ENCODE measurements at places on chromosomes 11 and 22.

GRCh38 chr11:12692229-12693075, 18.2 kb downstream of the TEAD1 start:
- no peak for DNase-seq

- no peak for DNase-seq
Observed at GRCh38 chr22:29480512-29481264, 670 bp downstream of the NEFH start.

GRCh38 chr11:76910620-76911414, 50.1 kb downstream of the ACER3 start:
- DNase-seq, result no peak

GRCh38 chr22:30483169-30483568, 11.4 kb upstream of the SEC14L3 start:
- DNase-seq, result no peak

GRCh38 chr11:114130629-114131277, 71.2 kb downstream of the ZBTB16 start:
- DNase-seq, result no peak

DNA sequence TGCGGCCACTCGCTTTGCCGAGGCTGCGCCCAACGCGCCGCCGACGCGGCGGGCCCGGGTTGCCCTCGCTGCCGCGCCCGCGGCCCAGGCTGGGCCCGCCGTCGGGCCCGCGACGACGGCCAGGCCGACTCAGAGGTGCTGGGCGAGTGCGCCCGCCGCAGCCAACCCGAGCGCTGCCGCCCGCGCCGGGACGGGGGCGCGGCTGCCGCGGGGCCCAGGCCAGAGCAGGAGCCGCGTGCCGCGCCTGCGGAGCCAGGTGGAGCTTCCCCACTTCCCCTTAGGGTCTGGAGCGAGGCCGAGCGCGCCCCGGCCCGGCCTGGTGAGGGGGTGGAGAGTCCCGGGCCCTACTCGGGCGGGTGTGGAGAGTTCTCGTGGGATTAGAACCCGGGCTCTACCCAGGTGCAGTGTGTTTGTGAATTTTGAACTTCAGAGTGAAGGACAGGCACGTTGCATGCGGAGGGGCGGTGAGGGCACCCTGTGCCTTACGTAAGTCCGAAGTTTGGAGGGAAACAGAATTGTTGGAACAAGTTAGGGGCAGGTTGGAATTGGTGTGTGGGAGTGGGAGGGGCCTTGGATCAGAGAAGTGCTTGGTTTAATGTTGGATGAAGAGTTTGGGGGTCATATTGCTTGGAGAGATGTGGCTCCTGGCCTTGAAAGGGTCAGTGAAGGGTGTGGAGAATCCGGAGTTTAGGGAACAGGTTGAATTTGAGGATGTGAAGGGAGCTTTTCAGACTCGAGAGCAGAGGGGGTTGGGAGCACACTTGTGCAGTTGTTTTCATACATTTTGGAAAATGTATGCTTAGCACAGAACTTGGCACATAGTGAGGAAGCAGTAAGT, 697 bp downstream of the RNF169 start:
- DNase-seq, result no peak

DNA sequence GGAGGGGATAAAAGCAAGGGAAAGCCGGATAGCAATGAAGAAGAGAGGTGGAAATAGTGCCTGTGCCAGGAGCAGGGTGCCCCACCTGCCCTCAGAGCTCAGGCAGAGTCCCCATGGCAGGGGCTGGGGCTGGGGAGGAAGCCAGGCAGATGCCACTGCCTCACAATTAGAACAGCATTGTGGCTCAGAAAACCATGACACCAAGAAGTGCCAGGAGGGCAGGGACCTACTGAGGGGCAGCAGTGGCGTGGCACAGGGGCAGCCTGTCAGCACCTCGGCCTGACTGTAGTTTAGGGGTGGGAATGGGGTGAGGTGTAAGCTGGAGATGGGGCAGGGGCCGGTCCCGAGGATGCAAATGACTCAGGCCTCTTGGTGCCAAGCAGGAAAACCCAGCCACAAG, 532.1 kb upstream of the B3GAT1 start:
- no peak for DNase-seq

DNA sequence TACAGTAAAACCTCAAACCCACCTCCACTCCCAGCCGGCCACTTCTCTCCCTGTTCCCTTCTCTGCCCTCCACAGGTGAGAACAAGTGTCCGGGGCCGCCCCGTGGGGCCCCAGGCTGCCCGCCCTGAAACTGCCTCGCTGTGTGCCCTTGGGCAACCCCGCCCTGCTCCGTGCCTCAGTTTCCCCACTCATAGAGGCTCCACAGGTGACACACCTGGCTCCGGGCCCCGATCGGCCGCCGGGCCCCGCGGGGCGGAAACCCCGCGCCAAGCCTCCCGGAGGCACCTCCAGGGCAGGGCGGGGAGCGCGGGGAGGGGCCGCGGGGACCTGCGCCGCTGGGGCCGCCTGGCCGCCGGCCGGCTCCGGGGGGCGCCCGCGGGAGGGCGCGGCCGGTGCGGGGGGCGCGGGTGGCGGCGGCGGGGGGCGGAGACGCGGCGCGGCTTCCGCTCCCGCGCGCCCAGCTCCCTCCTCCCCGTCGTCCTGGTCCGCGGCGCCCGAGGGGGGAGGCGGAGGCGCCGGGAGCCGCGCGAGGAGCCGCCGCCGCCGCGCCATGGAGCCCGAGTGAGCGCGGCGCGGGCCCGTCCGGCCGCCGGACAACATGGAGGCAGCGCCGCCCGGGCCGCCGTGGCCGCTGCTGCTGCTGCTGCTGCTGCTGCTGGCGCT, at the start of gene LRP5:
TSS of gene LRP5 (plus strand) at position 475 of the 663 bp plus-strand sequence. CDS start at position 599, 124 bp downstream.
- no peak for DNase-seq

DNA sequence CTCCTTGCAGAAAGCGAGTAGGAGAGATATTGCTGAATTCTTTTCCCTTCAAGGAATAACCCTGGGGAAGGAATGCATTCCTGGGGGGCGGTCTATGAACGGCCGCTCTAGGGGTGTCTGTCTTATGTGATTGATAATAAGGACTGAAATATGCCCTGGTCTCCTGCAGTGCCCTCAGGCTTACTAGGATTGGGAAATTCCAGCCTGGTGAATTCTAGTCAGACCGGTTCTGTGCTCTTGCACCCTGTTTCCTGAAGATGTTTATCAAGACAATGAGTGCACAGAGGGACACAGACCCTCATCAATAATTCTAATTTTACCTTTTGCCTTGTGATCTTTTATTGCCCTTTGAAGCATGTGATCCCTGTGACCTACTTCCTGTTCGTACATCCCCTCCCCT, 140.7 kb downstream of the LUZP2 start:
- DNase-seq, result no peak

- no peak for DNase-seq
Observed at GRCh38 chr11:11504071-11504470, 117.7 kb downstream of the GALNT18 start.

- no peak for DNase-seq
Observed at GRCh38 chr11:119763071-119763728, 34.2 kb upstream of the NECTIN1 start.

DNA sequence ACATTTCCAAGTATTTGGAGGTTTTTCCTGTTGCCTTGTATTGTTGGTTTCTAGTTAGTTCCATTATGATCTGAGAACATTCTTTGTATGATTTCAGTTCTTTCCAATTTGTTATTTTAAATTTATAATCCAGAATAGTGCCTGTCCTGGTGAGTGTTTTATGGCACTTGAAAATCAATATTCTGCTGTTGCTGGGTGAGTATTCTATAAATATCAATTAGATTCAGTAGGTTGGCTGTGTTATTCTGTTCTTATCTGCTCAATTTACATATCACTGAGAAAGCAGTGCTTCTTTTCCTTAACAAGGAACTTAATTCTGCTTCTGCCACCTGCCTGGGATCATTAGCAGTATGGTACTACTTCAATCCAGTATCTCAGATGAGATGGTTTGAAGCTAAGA, 123.5 kb downstream of the SNX19 start:
- DNase-seq, result no peak

DNA sequence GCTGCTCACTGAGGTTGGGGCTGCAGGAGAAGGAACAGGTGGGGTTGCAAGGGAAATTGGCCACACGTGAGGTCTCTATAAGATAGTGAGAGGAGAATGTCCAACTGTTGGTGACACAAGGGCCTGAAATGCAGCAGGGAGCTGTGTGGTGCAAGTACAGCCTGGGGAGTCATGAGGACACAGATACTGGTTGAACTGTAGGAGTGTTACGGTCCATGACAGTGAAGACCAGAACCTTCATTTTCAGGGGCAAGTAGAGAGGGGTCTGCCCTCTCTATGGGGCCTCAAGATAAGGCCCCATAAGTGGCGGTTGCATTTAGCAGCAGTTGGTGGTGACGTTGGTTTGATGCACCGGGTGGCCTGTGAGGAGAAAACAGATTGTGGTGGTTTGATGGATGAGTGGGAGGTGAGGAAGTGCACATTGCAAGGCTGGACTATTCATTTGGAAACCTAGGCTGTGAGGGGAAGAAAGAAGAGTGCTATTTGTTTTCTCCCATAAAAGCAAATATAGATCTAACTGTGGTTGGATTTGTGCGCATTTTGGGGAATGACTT, 39.4 kb downstream of the MICAL2 start:
- DNase-seq, result no peak

DNA sequence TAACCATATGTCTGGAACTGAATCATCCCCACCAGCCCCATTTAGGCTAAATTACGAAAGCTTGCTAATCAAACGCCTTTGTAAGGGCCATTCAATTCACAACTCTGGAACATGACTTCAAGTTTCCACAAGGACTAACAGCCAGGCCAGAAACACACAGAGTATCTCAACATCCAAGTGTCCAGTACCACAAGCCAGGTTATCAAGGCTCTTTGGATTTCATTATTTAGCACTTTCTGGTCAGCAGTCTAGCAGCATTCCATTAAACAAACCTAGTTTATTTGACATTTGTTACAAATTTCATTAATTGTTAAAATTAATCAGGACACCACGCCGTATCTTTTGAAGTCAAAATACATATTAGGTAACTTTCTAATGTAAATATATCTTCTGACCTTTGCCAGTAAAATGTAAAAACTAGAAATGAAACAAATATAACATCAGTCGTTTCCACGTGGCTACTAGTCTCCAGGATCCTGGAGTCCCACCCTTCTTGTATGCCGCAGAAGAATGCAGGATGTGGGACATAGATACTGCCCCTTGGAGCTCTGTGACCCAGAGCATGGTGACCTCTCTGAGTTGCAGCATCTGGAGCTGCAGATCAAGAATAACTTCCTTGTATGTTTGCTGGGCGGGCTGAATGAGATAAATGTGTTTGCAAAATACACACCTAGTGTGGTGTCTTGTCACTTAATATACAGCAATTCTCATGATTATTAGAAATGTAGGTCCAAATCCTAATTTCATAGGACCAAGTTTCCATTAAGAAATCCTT, 64.7 kb downstream of the MPPED2 start:
- no peak for DNase-seq

GRCh38 chr22:37746366-37747079, 49.7 kb downstream of the TRIOBP start:
- DNase-seq, result no peak

- no peak for DNase-seq
Observed at GRCh38 chr11:77036398-77036797, 2.2 kb downstream of the B3GNT6 start.

GRCh38 chr11:27209562-27210005, 153.4 kb downstream of the CCDC34 start:
- no peak for DNase-seq

- DNase-seq, result no peak
Observed at GRCh38 chr22:43238526-43239006, 51.6 kb upstream of the TTLL12 start.

DNA sequence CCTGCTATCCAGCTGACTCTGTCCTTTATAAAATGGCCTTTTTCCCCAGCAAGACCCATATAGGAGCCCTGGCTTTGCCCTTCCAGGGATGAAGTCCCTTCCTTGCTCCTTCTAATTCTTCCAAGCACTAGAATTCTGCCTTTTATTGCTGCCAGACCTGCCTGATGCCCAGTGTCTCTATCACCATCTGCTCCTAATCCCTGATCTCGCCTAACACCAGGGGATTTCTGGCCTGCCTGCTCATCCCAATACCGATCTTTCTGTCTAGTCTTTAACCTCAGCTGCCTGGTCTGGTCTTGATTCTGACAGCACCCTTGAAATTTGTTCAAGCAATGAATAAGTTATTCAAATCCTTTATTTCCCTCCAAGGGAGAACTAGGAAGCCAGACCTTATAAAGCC, 150.2 kb downstream of the SPON1 start:
- no peak for DNase-seq

GRCh38 chr11:39641751-39642150, 1817.7 kb downstream of the LRRC4C start:
- DNase-seq, result no peak

- no peak for DNase-seq
Observed at GRCh38 chr11:131353766-131354165, 16.6 kb upstream of the NTM start.

GRCh38 chr11:29280452-29280851, 736.4 kb downstream of the KCNA4 start:
- no peak for DNase-seq

GRCh38 chr11:58617976-58618557, 4.4 kb upstream of the CNTF start:
- DNase-seq, result no peak

DNA sequence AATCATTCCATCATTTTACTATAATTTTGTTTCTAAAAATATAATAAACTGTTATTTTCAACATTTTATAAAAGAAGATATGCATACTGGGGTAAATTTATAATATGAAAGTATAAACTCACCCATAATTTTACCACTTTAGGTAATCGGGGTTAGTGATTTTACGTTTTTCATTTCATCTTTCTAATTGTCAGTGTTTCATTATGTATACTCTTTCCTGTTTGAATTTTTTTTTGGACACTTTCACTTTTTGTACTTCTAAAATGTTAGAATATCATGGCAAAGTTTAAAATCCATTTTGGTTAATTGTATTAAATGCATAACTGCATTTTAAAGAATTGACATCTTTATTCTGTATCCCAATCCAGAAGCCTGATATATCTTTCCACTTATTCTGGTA, 115.8 kb downstream of the METTL15 start:
- no peak for DNase-seq
